NCI-H1436 treated with DMSO at 0.1 percent for 48 hours (cell line): ENCODE measurements at places on chromosomes 13 and 19.

- DNase-seq = no peak
Observed at GRCh38 chr13:111202745-111203144, 87.6 kb downstream of the ARHGEF7 start.

DNA sequence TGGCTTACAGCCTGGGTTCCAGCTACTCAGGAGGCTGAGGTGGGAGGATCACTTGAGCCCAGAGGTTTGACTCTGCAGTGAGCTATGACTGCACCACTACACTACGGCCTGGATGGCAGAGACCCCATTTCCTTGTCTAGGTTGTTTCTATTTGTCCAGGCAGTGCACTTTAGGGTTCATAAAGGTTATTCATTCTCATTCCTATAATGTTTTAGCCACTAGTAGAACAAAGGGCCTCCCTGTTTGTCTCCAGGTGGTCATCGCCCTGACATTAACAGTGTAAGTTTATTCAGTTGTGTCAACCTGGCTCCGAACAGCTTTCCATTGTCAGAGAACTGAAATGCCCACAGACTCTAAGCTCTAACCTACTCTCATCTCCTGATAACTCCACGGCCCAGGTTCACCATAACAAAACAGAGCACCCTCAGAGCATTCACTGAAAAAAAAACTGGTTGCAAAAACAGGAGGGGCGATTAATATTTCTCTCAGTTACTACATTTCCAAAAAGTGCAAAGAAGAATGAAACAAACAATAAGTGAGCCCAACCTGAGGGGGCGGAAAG is 37.1 kb downstream of the SMAD9 start:
- no peak for DNase-seq

DNA sequence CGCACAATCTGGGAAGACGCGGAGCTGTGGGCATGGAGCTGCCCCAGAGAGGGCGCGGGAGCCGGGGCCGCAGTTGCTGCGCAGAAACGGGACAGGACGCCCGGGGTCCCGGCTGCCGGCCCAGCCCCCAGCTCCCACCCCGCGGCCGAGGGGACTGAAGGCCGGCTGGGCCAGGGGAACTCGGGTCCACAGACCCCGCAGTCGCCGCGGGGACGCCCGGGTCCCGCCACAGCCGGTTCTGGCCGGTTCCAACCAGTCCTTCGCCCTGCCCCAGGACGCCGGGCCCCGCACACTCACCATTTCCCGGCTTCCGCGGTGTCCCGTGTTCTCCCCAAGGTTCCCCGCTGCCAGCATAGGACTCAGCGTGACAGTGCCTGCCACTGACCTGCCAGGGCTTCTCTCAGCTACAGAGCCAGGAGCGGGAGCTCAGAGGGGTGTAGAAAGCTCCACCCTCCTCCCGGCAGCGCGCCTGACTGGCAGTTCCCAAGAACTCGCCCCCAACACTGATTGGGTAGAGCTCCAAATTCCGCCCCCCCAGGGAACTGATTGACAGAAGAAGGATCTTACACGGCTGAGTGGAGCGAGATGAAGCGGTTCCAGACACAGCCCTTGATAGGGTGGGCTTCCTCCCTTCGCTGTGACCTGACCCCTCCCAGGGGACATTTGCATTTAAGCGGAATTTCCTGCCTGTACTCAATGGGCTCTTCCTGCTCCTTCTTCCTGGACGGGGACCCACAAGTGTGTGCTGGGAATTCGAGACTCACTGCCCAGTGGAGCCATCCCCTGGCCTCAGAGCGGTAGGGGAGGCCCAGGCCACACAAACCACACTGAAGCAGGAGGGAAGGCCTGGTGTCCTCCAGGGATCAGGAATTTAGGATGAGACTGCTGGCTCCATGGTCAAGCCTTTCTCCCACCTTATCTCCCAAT is at the start of gene ZNF442:
Gene ZNF442 (minus strand): TSS at position 448 of the 927 bp plus-strand sequence. CDS start 2,052 bp downstream, outside the sequence.
- DNase-seq = no peak

- DNase-seq = no peak
Observed at GRCh38 chr13:51721496-51721895, 82.5 kb downstream of the DHRS12 start.

DNA sequence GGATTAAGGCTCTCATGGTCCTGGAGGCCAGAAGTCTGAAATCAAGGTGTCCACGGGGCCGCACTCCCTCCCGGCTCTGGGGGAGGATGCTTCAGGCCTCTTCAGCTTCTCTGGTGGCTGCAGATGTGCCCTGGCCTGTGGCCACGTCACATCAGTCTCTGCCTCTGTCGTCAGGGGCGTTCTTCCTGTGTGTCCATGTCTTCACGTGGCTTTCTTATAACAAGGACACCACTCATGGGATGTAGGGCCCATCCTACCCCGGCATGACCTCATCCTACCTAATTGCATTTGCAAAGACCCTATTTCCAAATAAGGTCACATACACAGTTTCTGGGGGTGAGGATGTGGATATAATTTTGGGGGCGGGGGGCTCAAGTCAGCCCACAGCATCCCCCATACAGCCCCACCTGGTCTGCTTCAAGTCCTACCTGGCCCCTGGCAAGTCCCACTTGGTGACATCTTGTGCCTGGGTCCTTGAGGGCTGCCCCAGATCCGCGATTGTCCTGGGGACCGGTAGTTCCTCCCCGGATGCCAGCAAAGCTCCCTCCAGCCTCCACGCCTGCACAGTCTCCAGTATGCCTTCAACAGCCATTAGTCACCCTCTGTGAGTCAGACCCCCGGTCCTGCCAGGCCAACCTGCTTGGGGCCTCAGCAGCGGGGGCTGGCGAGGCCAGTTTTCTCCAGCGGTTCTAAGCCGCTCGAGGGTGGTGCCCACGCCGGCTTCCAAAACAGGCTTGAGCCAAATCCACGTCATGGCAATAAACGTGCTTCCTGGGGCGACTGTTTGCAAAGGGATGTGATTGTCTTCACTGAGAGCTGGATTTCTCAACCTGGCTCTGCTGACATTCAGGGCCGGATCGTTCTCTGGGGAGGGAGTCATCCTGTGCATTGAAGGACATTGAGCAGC is 32.2 kb downstream of the MYO9B start:
- DNase-seq = no peak

DNA sequence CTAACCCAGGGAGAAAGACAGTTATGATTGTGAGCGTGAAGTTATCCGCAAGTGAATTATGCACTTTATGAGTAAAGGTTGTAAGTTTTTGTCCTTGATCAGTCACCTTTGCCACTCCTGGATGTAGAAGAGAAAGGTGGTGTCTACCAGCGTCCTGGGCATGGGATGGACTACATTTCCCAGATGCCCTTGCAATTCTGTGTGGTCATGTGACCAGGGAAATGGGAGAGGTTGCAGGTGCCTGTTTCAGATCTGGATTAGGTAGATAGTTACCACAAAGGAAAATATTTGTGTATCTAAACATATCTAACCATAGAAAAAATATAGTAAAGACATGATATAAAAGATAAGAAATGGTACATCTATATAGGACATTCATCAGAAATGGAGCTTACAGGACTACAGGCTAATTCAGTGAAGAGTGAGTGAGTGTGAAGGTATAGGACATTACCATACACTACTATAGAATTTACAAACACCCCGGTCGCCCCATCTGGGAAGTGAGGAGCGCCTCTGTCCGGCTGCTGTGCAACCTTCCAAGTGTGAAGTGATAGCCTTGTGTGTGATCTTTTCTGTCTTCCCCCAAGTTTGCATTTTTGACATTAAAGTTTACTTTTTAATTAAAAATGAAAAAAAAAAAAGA is 51.6 kb upstream of the CACNA1A start:
- DNase-seq = no peak

DNA sequence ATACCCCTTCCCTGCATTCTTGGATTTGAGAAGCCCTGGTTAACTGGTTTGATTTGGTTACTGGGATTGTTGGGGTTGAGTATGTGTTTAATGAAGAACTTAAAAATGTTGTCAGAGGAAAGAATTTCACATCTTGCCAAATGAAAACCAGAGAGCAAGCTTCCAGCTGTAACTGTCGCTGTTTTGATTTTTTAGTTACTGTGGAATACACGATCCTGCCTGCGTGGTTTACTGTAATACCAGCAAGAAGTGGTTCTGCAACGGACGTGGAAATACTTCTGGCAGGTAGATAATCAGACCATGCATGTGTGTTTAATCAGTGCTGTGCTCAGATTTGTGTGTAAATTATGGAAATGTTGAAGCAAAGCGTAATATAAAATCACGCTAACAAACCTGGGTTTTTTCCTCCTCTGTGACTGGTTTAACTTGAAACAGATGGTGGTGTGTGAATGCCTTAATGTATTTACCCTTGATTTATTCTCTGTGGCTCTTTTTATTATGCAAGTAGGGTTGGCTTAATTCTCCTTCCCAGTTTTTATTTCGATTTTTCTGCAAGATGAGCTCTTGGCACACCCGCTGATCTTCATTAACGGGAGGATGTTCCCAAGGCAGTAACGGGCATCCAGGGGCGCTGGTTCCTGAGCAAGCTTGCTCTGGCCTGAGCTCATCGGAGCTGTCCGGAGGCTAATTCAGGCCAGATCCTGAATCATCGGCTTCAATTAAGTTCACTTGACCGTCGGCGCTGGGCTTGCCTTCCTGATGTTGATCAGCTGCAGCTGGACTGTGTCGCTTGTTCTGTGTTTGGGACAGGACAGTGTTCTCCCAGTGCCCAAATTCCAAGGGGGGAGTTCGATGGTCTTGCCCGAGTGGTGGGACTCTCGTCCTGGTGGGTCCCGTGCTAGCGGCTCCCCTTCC is 16.0 kb downstream of the UPF1 start:
- DNase-seq = no peak
